ENCODE measurements at places on chromosomes 3 and 15.

- DNase-seq, result peak; percentile 33
These were observed 4.6 kb upstream of the CX3CR1 start for GRCh38 chr3:39284457-39284881.

DNA sequence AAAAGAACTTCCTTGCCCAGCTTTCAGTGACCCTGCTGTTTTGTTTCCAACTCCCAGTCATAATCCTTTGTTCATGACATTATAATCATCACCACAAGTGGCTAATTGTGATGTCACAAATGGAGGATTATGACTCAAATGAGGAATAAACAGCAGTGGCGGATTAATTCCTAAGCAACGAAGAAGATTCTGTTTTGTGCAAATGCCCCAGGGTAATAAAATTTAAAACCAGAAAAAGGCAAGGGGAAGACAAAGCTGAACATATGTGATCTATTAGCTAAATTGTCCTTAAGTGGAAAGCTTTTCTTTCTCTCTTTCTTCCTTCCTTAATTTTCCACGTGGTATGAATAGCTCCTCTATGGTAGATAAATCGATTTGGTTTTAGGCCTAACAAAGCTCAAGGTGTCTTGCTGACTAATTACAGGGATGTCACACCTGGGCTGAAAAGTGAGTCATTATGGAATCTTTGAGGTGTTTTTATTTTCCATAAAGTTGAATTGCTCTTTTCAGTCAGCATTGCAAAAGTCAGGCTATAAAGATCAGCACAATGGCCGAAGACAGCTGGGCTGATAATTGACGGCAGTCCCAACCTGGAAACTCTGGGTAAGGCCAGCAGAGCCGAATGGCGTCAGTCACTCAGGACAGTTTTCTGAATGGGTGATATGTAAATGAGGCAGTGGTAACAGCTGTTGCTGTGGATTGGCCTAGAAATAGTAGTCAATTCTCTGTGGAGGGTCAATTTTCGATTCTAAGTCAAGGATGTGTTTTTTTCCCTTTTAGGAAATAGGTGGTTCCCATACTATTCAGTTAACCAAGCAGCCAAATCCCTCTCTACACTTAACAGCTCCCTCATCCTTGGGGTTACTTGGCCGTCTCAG, 121.5 kb downstream of the PTPRG start:
- no peak for DNase-seq

DNA sequence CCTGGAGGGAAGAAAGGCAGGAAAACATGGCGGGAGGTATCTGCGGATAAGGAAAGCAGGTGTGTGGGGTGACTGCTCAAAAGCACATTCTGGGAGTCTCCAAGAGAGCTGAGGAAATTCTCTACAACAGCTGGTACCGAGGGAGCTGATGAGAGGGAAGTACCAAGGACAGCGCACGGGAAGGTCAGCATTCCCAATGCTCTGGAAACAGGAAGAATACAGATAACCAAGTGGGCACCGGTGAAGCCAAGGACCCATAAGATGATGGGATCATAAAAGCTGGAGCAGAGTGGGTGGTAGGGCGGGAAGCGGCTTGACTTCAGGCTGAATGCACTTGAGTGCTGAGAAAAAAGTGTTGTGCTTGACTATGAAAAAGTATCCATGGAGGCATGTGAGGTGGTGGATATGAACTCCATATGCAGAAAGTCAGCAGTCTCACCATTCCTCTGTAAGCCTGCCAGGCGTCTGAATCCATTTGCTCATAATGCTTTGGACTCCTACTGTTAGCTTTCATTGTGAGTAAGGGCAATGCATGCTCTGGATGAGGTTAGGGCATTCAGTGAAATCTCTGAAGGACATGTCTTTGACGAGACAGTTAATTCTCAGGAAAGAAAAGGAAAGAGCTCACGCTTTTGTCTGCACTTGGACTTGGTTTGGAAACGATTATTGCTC, 215.5 kb downstream of the NR1D2 start:
- no peak for DNase-seq

- no peak for DNase-seq
These were observed 74.1 kb downstream of the TRAK1 start for GRCh38 chr3:42165211-42165610.

- no peak for DNase-seq
These were observed 59.4 kb upstream of the NEO1 start for GRCh38 chr15:72992841-72993252.

- no peak for DNase-seq
These were observed 1.5 kb downstream of the SOX2 start for GRCh38 chr3:181713280-181713647.

DNA sequence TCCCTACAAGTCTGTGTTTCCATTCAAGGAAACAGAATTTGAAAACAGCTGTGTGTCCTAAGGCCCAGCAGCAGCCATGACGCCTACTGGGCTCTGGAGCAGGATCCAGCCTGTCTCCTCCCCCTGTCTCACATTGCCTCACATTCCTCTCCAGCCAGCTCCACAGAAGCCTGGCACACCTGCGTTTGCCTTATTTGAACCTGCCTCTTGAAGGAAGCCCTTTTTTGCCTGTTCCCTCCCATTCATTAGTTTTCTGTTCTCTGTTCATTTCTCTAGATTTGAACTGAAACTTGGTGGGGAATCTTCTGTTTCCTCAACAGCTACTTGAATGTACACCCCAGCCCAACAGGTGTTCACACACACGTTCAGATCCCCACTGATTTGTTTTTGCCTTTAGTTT, 890.5 kb downstream of the TUSC7 start:
- DNase-seq, result no peak

DNA sequence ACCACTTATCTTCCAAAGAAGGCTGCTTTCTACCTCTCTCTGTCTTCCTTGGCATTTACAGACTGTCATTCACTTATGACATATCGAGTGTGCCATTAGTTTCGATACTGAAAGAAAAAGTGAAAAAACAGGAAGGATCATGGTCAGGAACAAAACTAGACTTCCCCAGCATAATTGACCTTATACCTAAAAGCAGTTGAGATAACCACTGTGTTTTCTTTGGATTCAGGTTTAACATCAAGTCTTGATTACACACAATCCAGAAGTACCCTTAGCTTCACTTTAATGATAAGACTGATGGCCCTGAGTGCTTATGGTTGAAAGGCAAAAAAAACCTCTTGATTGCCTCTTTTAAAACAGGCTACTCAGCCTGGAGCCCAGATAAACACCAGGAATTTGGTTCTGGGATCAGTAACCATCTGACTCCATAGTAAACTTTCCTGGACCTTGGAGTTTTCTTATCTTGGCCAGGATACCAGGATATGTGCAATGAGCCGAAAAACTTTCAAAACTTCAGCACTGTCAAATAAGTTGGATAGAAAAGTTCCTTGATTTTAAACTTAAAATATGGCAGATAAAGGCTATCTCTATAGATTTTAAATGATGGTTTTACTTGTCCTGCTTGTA, 5.0 kb upstream of the UACA start:
- no peak for DNase-seq

GRCh38 chr3:187848401-187848800, 103.1 kb upstream of the BCL6 start:
- DNase-seq, result no peak

DNA sequence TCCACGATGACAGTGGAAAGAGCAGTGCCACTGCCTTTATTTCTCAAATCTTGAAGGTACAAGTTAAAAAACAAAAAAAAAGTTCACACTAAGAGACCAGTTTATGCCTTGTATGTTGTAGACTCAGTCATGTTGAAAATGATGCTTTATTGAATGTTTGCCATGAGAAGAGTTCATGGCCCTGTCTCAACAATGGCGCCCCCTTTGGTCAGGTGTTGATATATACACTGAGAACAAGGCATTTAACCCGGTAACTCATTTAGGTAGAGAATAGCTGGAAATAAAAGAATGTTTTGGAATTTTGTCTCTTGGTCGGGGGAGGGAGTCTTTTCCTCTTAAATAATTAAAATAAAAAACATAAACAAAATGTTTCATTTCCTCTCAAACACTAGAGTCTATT, 145.6 kb upstream of the SLC2A2 start:
- DNase-seq, result peak; percentile 38

DNA sequence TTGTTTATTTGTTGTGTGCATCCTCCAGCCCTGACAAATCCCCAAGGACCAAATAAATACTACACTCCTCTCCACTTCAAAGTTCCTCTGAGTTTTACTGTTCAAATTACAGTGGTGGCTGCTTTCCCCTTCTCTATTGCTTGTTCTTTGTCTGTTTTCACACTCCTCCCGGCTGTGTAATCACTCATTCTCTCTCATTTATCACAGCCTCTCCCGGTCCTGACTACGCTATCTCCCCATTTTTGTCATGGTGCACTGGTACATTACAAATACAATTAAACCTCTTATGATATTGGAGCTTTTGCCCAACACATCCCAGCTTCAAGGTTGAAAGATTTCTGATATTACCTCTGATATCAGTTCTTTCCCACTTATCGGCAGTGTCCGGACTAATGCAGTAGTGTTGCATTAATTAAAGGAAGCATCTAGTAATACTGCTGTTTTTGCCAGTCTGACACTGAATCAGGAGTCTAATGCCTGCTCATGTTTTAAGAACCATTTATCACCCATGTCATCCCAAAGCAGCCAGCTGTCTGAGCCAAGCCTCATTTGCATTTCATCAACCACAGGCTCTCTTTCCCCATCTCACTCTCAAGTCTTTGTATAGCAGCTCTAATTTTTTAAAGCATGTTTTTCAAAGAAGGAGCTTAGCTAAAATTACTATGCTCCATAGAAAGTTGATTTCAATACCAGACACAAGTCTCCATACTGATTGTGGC, 740.5 kb downstream of the ROBO2 start:
- no peak for DNase-seq

- DNase-seq, result no peak
These were observed 89.0 kb downstream of the BDH1 start for GRCh38 chr3:197466586-197467399.

- DNase-seq, result no peak
These were observed 186.2 kb downstream of the GOLGA6L6 start for GRCh38 chr15:20355256-20355868.

DNA sequence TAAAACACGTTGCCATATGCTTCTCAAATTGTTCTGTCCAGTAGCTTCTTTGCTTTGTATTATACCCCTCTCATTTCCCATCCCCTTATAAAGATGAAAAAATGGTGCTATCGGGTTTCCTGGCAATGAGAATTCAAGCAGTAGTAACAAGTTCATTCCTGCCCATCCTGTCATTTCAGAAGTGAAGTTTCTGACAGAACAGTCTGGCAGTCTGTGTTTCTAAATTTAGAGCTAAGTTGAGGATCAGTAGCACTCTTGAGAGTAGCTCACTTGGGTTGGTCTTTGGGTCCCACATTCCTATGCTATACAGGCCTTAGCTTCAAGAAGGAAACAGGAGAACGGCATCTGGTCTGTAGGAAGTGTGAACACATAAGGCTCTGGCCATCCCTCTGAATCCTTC, 134.6 kb downstream of the GHSR start:
- no peak for DNase-seq

- DNase-seq, result no peak
These were observed 200.5 kb downstream of the GOLGA6L6 start for GRCh38 chr15:20340931-20341661.

DNA sequence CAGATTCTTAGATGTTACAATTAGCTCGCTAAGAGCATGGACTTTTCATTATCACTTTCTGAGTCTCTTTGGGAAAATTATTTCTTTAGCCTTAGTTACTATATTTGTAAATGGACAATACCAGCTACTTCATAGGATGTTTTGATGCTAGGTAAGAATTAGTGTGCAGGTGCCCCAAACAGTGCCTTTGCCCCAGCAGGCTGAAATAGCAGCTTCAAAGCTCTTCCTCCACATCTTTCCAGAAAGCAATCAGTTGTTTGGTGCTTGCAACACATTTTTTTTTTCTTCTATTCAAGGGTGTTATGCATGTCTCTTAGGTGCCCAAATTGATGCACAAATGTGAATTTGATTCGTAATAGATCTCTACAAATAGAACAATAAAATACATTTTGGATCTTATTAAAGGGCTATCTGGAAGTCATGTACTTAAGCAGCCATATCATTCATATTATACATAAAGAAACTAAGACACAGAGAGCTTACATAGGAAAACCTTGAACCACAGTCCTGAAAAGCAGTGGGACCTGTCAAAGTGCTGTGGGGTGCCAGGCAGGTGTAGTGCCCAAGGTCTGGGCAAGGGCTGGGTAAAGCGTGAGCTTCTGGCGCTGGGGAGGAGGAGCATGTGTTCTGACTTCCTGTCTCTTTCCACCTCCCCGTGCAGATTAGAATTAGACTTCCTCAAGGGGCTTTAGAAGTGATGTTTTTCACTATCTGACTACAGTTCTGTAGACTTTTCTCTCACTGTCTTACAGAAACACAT, 62.9 kb downstream of the FNDC3B start:
- DNase-seq, result peak; percentile 76

GRCh38 chr15:69691307-69692015, 238.8 kb downstream of the RPLP1 start:
- DNase-seq, result no peak

GRCh38 chr3:88618021-88618645, 468.4 kb downstream of the C3orf38 start:
- no peak for DNase-seq

DNA sequence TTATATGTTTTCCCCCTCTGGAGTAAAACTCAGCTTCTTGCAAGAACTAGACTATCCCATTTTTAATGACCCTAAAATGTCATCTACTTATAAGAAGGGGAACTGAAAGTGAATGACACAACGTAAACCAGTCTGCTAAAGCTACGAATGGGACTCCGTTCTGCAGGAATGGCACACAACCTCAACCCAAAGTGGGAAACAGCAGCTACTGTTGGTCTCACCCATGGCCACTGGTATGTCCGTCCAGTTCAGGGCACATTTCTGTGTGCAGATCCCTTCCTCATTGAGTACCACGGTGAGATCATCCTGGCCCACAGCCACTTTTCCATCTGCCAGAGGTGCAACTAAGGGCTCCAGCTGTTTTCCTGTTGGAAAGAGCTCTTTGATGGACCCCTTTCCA, 23.8 kb downstream of the VPS39 start:
- no peak for DNase-seq
